T-helper 1 cell (primary cell): ENCODE measurements at places on chromosomes 13 and 19.
A peak's percentile ranks its signal among the peaks of the same experiment; 100 is the strongest.

DNA sequence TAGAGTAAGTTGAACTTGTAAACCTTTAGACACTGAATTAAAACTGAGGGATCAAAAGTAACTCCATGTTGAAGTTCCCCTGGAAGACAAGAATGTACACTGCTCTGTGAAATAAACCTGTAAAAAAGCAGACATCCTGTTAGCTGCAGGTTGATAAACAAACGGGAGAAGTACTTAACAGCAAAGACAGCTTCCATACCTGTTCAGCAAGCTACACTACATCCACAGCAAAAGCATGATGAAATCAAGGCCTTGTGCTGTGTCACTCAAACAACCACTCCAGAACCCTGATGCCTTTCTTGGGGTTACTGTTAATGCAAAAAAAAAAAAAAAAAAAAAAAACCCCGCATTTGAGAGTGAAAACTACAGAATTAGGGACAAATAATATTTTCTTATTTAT is 20.8 kb downstream of the ANKRD10 start:
- DNase-seq = no peak

GRCh38 chr13:43054803-43055802 is 31.7 kb downstream of the DNAJC15 start:
- DNase-seq = no peak

GRCh38 chr13:48110931-48111721 is 16.2 kb upstream of the MED4 start:
- DNase-seq = no peak

DNA sequence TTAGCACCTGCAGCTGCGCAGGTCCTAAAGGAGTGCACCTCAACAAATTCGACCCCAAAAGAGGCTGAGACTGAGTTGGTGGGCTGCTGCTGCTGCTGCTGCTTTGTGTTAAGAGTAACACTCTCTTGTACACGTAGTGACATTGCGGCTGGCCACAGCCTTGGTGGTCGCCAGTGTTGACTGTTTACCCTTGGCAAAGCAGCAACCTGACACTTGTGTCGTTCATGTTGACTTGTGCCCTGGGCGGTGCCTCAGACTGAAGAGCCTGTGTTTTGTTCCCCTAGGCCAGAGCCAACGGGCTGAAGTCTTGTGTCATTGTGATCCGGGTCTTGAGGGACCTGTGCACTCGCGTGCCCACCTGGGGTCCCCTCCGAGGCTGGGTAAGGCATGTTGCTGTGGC is 22.4 kb upstream of the QTRT1 start:
- no peak for DNase-seq

DNA sequence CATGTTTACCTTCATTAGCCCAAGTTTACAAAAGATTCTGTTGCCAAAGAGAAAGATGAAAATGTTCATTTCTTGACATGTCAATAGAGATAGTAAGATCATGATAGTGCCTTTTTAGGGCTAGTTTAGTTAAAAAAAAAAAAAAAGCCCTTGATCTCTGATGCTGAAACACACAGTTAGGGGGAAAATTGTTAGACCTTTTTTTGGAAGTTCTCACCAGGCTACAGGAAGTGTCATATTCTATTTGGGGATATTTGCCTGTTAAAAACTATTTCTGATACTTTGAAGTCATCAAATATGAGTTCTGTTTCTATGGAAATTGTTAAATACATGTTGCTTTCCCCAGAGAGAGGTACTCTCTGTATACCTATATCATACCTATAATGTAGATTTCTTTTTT is 21.6 kb downstream of the SLAIN1 start:
- no peak for DNase-seq

GRCh38 chr13:77390391-77390790 is 63.5 kb upstream of the MYCBP2 start:
- no peak for DNase-seq

- no peak for DNase-seq
Observed at GRCh38 chr13:51455532-51455931, 2.7 kb upstream of the INTS6 start.

GRCh38 chr19:36060430-36060829 is 5.7 kb downstream of the WDR62 start:
- DNase-seq = no peak

DNA sequence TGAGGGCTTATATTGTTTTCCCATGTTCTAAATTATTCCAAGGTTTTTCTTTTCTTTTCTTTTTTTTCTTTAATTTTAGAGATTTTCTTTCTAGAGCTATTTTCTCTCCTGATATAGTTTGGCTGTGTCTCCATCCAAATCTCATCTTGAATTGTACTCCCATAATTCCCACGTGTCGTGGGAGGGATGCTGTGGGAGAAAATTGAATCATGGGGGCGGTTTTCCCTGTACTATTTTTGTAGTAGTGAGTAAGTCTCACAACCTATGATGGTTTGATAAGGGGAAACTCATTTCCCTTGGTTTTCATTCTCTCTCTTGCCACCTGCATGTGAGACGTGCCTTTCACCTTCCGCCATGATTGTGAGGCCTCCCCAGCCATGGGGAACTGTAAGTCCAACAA is 1906.4 kb upstream of the PRR20A start:
- DNase-seq = no peak

DNA sequence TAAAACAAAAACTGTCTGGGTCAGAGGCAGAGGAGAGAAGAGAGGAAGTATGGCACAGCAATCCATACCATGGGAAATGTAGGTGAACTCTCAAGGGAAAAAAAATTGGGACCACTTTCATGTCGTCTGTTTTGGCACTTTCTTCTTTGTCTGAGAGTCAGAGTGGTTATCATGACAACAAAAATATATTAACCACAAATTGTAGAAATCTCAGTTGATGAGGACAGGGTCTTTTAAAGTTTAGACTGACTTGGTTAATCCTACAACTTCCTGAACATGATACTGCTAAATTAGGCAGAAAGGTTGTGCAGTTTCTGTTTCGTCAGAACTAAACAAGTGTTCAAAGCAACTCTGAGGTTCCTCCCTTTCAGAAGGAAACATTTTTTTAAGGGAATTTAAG is 15.2 kb downstream of the KLF5 start:
- DNase-seq = no peak

DNA sequence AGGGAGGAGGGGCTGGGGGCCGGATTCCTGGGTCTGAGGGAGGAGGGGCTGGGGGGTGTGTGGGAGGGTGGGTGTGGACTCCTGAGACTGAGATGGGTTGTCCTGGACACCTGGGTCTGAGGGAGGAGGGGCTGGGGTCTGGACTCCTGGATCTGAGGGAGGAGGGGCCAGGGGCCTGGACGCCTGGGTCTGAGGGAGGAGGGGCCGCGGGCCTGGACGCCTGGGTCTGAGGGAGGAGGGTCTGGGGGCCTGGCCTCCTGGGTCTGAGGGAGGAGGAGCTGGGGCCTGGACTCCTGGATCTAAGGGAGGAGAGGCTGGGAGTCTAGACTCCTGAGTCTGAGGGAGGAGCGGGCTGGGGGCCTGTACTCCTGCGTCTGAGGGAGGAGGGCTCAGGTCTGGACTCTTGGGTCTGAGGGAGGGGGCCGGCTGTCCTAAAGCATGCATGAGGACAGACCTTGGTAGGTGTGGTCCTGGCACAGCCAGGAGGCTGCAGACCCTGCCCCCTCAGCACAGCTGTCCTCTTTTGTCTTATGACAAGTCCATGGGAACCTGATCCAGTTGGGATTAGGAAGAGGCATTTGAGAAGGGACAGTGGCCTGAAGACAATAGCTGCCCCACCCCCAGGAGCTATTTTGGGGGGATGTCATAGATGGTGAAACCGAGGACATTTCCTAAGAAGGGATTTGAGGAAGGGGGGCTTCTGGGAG is 1.3 kb downstream of the TNNT1 start:
- DNase-seq = no peak

- DNase-seq = no peak
Observed at GRCh38 chr19:55486043-55486970, 1.3 kb downstream of the NAT14 start.

- no peak for DNase-seq
Observed at GRCh38 chr13:81568824-81569223, 1227.9 kb upstream of the SPRY2 start.

GRCh38 chr13:35855531-35856019 is 275.6 kb downstream of the DCLK1 start:
- DNase-seq = no peak

GRCh38 chr19:39502640-39503417 is 4.1 kb downstream of the DLL3 start:
- peak; percentile 79 for DNase-seq

- DNase-seq = no peak
Observed at GRCh38 chr13:80000684-80001509, 340.0 kb downstream of the SPRY2 start.

DNA sequence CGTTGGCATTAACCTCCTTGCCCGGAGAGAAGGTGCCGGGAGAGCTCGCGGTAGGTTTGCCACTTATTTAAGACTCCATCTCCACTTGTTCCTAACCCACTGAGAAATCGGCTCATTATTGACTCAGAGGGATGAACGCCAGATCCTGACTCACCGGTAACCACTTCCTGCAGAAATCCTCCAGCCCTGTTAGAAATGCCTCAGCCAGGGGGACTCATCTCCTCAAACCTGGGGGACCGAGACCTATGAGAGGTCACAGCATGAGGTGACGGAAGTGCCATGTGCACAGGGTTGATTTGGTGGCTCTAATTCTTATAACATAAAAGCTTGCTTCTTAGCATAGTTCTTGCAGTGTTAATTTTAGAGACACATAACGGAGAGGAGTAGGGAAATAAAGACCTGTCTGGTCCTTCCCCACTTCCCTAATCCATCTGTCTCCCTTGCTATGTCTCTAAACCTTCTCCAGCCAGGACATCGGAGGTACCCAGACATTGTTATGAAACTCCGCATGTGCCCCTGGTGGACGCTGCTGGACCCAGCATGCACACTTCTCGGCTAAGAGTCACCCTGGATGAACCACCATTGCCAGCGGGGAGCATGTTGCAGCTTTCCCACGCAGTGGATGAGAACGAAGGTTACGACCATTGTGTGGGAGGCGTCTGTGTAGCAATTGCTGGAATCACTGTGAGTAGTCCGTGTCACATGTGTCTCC is 158.9 kb downstream of the EFNB2 start:
- DNase-seq = no peak

DNA sequence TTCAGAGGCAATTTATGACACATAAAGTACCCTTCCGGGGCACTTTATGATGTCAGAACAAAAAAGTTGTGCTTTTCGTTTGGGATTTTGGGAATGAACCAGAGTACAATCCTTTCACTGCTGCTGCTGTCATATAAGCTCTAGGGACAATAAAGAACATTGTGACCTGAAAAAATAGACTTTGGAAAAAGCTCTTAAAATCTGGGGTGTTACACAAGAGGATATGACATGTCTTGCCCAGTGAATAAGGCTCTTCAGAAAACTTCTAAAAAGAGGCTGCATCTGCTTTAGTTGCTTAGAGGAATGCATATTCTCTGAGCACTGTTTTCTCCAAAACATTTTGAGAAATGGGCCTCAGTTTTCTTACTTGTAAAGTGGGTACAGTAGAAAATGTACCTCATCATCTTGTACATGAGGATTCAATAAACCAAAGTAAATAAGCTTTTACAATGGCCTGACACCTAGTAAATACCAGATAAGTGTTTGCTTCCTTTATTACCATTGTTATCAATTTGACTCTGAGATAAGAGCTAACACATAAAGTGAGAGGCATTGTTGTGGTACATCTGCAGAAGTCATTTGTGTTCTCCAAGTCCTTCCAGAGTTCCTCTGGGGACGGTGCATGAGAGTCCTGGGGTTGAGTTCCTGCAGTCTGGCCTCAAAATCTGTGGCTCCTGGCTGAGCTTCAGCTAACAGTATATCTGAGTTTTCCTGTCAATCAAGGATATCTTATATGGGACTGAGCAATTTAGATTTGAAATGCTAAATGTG is 67.4 kb upstream of the EDNRB start:
- DNase-seq = no peak

DNA sequence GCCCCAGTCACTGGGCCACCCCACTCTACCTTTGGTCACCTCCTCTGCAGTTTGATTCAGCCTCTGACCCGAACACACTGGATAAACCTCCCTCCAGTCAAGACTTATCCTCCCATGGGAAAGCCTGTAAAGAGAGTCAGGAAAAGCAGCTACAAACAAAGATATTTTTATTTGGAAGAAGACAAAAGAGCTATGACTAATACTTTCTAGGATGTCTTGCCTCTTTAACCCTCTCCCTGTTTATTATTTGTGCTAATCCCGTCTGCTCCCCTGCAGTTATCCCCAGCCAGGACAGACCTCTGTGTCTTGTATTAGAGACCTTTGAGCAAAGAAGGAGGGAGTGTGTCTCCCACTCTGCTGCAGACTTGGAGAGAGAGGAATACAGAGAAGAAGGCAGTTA is 178.3 kb downstream of the EFNB2 start:
- no peak for DNase-seq

DNA sequence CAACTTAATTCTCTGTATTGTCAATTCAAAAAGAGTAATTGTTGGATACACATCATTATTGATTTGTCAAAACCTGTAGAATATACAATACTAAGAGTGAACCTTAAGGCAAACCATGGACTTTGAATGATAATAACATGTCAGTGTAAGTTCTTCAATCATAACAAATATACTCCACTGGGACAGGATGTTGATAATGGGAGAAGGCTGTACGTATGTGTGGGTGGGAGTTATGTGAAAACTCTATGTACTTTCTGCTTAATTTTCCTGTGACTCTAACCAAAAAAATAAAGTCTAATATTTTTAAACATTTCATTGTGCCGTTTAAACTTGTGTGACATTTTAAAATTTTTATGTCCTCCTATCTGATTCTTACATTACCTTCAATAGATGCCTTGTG is 526.7 kb downstream of the SUCLA2 start:
- DNase-seq = no peak

GRCh38 chr19:44570984-44571684 is 41.7 kb upstream of the CEACAM20 start:
- DNase-seq = peak; percentile 38

DNA sequence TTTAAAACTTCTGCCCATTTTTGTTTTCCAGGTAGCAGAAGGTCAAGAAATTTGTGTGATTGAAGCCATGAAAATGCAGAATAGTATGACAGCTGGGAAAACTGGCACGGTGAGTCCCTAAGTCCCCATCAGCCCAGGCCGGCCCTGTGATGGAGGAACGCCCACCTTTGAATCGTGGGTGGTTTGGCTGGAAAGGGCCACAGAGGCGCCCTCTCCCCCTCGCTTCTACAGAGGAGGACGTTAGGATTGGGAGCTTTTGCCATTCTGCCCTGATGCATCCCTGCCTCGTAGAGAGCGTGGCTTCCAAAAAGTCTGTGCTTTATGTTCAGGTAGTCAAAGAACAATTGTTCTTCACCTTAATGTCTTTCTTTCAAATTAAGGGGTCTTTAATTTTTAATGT is 60.9 kb downstream of the GGACT start:
- DNase-seq = no peak
